AG04449 (cell line): ENCODE measurements at places on chromosomes 1 and 21.

DNA sequence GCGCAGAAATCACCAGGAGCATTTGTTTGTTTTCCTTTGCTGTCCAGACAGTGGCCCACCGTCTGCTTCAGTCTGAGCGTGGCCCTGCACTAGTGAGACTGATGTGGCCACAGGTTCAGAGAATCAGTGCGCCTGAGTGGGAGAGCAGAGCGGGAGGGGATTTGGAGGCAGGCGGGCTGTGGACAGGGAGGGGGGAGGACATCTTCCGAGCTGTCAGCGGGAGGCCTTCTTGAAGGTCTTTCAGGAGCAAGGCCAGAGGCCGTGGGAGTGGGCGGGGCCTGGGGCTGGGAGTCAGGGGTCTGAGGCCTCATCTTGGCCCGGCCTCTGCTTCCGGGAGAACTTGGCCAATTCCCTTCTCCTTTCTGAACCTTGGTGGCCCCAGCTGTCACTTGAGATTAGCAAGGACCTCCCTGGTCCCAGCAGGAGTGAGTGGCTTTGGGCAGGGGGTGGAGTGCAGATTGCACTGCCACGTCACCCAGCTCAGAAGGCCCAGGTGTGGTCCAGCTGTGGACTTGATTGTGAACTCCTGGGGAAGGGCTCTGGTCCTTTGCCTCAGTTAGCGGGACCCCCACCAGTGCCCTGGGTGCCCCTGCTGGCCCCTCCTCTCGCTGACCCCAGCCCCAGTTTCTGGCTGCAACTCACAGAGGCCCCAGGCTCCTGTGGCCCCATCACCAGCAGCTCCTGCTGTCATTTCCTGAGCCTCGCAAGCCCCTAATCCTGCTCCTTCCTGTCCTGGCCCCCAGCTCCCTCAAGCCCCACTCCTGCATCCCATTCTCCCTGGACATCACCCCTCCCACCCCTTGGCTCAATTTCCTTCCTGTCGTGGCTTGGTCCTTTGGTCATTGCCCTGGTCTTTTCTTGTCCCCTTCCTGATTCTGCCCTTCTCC is 8.4 kb downstream of the TNFRSF1B start:
- no peak for DNase-seq

DNA sequence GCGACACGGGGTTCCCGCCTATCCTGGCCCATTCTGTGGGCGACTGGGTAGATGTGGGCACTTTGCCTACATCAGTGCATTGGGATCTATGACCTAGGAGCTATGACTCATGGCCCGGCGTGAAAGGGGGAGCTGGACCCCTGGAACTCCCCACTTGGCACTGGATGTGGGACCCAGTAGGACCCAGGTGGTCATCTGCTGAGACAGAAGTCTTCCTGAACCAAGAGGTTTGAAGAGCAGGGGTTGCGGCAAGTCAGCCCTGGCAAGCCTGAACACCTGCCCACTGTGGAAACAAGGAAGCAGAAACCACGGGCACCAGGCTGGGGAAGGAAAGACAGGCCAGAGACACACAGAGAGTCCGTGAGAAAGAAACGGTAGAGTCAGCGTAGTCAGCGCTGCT is 656.7 kb downstream of the AJAP1 start:
- no peak for DNase-seq

DNA sequence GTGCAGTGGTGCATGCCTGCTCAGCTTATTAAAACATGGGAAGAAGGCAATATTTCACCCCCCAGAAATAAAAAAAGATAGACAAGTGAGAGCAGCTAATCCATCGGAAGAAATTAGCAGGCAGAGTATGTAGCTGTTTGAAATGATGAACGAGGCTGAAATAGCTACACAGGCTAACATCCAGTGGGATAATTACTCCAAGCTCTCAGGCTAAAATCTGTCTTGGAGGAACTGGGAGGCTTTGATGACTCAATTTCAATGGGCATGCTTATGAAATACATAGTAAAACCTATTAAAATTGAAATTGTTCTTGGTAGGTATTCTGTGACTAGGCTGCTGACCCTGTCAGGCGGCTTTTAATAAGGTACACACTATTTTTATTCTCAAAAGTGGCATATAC is 84.1 kb upstream of the RRP15 start:
- no peak for DNase-seq

DNA sequence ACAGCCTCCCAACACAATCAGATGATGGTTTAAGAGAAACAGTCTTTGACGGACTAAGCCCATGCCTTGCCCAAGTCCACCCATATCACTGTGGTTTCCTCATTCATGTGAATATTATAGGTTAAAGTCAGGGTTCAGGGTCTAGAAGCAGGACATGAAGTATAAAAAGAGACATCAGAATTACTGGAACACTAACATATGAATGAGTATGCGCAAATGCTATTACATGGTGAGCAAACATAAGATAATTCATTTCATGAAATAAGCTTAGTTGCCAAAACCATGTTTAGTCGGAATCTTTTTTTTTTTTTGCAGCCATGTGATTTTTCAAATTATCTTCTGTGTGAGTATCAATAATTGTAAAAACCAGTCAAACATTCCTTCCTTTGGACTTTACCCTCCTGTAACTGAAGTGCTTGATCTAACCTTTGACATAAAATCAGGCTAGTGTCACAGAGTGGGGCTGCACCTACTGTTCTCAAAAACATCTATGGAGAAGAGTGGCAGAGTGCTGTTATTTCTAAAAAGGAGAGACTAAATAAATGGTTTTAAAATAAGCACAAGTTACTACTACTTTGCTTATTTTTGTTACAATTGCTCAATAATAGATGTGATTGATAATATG is 84.9 kb upstream of the NRIP1 start:
- DNase-seq = no peak

DNA sequence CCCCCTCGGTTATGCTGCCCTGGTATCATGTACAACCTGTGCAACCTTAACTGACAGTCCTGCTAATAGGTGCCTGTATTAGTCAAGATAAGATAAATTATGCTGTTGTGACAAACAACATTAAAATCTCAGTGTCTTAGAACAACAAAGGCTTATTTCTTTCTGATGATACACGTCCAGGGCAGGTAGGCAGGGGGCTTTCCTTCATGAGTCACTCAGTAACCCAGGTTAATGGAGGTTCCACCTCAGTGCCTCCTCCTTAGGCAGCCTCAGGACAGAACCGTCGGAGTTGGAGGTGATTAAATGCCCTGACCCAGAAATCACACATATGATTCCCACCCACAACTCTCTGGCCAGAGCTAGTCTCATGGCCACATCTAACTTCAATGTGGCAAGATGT is 94.6 kb upstream of the CASZ1 start:
- DNase-seq = no peak

- DNase-seq = no peak
Measured at GRCh38 chr1:172818841-172819527, 160.1 kb downstream of the FASLG start.

DNA sequence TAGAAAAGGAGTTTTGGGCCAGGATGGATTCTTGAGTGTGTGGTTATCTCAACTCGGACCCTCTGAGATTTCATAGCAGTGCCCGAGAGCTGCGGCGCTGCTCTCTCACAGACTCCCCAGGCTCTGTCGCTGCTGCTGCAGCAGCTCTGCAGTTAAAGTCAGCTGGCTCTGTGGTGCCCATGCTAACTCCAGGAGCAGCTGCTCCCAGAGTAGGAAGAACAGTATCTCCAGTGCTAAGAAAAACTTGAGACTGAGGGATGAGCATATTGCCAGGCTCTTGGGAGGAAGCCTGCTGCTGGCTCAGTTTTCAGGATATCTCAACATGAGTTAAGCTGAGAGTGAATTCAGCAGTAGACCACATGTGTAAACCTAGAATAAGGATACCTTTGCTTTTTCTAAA is 4.5 kb downstream of the LCE2D start:
- DNase-seq = no peak

DNA sequence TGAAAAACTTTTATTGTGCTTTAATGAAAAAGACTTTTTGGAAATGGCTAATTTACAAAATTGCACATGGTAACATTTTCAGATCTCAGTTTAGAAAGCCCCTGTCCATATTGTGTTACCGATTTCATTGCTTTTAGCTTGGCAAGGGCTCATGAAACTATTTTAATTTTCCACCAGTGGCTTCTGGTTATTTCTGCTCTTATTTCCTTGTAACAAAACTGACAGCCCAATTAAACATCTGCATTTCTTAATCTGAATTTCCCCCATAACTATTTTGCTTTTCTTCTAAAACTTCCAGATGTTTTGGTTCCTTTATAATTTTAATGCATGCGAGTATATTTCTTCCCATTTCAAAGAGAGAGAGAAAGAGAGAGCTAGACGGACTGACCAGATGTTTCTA is 264.8 kb downstream of the PTPRC start:
- no peak for DNase-seq

DNA sequence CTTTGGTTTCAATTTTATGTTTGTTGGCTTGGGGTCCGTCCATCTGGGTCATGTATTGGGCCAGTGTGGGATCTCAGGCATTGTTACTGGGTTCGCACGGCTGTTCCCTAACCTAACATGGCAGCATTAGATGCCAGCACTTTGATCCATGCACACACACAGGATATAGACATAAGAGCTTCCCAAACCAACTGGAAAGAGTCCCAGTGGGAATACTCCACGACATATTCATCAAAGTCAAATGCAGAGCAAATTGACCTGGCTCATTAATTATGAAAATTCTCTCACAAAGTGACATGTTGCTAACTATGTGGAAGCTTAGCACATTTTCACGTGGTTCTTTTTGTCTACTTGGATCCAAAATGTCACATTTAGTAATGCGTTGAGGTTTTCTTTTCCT is 130.4 kb downstream of the SETD4 start:
- DNase-seq = no peak

DNA sequence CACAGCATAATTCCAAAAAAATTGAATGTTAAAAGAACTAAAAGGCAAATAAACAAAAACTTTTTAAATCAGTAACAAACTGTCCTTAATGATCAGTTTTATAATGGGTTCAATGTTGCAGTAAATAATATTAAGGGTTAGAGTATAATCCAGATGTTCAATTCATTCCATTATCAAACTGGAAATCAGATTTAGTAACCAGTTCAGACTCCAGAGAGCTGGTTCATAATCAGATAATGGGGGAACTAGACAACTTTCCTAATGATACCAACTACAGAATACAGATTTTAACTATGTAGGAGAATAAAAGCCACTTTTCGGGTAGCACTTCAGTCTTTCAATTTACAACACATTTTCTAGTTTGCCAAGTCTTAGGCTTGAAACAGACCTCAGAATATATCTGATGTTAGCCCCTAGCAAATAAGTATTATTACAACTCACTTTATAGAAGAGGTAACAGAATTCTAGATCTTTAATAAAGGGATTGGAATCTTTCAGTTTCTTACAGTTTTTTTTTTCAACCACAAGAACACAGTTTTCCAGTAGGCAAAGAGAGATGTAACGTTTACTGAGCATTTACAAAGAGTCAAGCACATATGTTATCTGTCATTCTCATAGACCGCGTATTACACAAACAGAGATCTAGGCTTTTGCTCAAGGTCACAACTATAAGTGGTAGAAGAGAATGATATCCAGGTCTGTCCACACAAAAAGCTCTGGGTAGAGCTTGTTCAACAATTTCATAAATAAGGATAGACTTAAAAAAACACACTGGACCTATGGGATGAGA is 1.9 kb upstream of the DCAF6 start:
- DNase-seq = no peak

DNA sequence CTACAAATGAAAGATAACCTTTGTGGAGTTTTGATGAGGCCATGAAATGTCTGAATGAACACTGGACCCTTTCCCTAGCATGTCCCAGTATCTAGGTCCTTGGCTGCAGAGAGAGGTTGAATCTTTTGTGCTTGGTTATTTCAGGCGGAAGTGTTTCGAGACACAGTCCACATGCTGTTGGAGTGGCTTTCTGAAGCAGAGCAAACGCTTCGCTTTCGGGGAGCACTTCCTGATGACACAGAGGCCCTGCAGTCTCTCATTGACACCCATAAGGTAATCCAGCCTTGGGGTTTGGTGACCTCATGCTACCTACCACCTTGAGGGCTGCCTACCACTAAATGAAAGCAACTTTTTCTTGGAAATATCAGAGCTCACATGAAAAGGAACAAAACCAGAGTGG is 38.9 kb upstream of the BMP8A start:
- no peak for DNase-seq

GRCh38 chr1:27951396-27951795 is 8.4 kb upstream of the XKR8 start:
- DNase-seq = no peak

DNA sequence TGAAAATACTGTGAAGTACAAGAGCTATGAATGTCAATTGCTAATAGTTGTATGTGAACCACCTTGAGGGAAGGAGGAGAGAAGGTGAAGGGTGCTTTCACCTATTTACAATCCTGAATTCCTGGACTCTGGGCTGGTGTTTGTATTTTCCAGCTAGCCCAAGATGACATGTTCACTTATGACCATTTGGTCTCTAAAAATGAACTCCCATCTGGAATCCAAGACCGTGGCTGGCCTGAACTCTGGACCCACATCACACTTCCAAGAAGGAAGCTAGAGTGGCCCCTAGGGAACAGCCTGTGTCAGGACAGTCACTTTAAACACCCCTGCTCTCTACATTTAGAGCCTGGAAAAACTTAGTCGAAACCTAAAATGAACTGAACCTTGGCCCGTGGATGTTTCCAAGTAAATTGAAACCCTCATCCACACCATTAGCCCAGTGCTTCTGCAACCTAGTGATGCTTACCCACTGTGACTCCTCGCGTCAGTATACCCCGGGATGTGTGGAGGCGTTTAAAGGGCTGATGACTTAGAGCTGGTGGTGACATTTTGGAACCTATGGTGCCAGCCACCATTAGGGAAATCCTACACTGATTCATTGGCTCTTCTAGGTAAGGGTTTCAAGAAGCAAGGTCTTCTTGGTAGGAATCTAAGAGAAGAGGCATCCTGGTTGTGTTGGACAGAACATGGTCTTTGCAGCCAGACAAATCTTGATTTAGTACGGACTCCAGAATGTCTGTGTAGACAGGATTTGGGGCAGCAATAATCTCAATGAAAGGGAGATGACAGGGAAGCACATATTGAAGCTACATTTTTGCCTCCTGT is 171.5 kb upstream of the IRF2BP2 start:
- DNase-seq = no peak
